CD4-positive, alpha-beta memory T cell (primary cell): ENCODE measurements at places on chromosomes 4 and X.

DNA sequence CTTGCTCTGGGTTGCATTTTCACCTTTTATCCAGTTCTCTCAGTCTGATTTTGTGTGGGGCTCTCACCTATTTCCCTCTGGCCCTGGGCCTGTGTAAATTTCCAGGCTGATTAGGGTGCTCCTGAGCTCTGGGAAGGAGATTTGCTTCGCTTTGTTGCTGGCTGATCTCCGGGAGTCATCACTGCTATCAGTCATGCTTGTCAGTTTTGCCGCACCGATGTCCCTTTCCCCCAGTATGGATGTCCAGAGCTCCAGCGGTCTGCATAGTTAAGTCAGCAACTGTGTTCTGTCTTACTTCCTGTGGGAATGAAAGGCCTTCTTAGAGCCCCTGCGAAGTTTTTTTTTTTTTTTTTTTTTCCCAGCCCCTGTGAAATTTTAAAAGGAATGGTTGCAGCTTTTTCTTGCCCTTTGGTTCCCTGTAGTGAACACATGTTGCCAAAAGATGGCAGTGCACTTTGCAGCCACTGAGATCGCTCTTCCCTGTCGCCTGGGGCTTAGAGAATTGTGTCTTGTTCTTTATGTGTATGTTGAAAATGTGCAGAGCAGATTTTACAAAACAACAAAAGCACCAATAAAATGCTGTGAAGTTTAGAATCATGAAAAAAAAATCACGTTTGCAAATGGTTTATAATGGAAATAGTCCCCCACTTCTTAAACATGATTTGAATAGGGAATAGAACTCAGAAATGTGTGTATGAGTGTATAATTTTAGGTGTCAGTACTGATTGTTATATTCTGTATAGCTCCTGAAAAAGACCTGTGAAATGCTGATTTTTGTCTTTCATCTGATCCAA is 109.1 kb upstream of the SLC4A4 start:
- no peak for DNase-seq

DNA sequence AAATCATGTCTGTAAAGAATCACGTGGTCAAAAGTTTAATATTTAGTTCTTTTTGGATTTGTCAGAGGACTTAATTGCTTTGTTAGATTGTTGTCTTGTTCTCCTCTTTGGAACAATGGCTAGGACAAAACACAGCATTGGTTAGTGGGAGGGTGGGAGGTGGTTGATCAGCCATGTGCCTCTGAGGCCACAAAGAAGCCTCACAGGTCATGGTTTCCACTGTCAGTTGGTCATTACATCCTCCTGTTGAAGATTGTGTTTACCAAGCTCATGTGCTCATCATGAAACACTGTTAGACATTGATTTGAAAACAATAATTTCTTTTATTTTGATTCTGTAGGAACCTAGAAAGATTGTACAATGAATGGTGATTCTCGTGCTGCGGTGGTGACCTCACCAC is 31.9 kb downstream of the ADD1 start:
- DNase-seq = no peak

- DNase-seq = no peak
Observed at GRCh38 chr4:175762582-175762981, 49.5 kb downstream of the GPM6A start.

DNA sequence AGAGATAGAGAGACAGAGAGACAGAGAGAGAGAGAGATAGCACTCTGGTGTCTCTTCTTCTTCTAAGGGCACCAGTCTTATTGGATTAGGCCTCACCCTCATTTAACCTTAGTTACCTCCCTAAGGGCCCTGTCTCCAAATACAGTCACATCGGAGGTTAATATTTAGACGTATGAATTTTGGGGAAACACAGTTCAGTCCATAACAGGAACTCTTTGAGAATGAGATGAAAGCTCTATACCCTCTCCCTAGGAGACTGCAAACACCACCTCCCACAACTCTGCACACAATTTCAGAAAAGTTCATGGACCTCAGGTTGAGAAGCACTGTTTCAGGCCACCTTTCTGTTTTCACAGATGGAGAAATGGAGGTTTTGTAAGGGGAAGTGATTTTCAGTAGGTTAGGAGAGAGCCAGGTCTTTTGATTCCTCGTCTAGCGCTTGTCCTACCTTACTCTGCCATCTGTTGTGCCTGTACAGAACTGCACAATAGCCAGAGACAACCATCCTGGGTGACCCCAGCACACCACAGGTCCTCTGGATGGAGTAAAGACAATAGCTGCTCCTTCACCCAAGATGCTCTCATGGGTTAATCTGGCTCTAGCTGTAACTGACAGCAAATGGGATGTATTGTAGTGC is 16.9 kb upstream of the LOC101059915 start:
- peak; percentile 42 for DNase-seq

DNA sequence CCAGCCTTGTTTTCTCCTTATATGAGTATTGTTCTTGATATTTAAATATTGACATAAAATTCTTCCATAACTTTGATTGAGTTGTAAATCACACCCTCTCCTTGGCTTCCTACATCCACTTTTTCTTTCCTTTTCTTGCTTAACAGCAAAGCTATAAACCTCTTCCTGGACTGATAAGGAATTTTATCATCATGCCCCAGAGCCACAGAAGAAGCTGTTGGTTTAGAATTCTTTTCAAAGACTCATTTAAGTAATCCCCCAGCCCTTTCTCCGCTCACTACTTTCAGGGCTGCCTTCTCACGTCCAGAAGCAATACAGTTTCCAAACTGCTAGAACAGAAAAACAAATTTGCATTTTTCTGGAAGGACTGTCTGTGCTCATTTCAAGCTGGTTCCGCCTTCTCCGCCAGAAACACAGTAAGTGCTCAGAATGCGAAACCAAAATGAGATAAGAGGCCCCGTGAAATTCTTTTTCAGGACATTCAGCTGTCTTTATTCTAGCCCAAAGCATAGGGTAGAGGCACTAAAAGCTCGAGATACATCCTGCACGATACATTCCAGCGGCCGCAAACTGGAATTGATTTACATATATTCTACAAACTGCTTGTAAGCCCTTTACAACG is 849 bp downstream of the MID1 start:
- no peak for DNase-seq

DNA sequence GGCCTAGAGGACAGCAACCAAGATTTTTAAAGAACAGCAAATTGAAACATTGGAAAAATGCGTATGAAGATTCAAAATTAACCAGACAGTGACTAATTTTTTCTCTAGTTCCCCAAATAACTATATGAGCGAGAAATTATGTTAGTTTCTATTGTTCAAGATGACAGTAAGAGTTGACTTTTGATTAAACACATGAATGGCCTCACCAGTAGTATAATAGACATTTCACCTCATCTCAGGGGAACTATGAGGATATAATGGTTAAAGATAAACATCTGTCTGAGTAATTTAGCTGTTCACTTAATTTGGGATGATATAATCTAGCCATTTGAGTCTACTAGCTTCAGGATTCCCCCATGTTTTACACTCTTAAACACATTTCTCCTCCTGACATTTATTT is 380.9 kb upstream of the NWD2 start:
- no peak for DNase-seq

DNA sequence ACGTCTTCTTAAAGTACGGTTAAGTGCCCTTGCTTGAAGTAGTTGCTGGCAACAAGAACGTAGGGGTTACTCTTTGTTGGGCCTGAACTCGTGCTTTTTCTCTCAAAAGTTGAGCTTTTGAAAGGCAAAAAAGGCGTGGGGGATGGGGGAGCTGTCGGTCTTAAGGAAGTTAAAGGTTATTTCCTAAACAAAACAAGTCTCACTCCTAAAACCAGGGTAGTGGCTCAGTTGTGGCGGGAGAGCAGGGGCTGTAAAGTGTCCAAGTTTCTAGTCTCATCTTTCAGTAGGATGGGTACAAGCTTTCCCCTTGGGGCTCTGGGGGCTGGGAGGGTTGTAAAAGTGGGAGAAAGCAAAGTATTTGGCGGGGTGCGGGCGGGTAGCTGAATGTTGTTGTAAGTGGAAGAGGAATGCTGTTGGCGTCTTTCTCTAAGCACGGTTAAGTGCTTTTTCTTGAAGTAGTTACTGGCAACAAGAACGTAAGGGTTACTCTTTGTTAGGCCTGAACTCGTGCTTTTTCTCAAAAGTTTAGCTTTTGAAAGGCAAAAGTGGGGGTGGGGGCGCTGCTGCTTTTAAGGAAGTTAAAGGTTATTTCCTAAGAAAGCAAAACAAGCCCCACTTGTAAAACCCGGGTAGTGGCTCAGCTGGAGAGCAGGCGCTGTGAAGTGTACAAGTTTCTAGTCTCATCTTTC is 904 bp upstream of the WDR1 start:
- peak; percentile 31 for DNase-seq

GRCh38 chrX:134365904-134366303 is 94.1 kb upstream of the HPRT1 start:
- no peak for DNase-seq

GRCh38 chr4:177322881-177323280 is 13.2 kb downstream of the NEIL3 start:
- no peak for DNase-seq

GRCh38 chr4:173325007-173325736 is 9.0 kb downstream of the HMGB2 start:
- no peak for DNase-seq

DNA sequence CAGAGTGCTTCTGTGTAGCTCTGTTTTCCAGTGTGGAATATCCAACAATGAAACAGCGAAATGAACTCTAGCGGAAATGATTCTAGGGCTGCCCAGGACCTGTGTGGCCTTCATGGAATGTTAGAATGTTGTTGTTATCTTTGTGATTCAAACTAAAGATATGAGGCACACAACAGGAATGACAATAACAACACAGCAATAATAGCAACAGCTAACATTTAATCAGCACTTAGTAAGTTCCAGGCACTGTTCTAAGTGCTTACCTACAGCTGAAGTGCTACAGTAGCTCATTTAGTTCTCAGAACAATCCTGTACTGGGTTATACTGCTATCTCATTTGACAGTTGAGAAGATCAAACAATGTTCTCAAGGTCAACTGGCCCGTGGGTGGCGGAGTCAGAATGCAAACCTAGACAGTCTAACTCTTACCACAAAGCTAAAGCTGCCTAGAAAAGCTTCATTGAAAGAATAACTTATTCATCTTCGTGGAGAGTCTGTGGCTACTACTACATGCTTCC is 63.7 kb downstream of the MAML3 start:
- no peak for DNase-seq

GRCh38 chr4:3484057-3484973 is 21.2 kb downstream of the DOK7 start:
- DNase-seq = no peak

DNA sequence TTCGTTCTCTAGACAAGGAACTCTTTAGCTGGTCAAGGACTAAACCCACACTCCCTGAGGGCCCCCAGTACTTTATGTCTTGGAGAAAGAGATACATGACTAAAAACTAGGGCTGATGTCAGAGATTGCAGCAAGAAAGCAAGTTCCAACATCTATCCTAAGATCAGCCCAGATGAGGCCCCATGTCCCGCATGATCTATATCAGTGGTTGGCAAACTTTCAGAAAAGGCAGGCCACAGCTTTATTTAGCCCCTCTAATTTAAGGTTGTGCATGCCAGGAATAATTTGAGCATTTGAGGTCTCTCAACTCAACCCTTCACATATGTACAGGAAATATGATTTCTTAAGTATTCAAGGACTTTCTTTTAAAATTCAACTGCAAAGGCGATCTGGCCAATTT is 44.1 kb upstream of the FRMD7 start:
- no peak for DNase-seq

GRCh38 chrX:16278927-16279326 is 111.6 kb downstream of the MAGEB17 start:
- no peak for DNase-seq

- DNase-seq = no peak
Observed at GRCh38 chrX:103356130-103356798, at the start of gene TCEAL9. Gene TCEAL9, plus strand, starts transcription at chrX:103356506. Its CDS starts 1,179 bp downstream, at chrX:103357685.

DNA sequence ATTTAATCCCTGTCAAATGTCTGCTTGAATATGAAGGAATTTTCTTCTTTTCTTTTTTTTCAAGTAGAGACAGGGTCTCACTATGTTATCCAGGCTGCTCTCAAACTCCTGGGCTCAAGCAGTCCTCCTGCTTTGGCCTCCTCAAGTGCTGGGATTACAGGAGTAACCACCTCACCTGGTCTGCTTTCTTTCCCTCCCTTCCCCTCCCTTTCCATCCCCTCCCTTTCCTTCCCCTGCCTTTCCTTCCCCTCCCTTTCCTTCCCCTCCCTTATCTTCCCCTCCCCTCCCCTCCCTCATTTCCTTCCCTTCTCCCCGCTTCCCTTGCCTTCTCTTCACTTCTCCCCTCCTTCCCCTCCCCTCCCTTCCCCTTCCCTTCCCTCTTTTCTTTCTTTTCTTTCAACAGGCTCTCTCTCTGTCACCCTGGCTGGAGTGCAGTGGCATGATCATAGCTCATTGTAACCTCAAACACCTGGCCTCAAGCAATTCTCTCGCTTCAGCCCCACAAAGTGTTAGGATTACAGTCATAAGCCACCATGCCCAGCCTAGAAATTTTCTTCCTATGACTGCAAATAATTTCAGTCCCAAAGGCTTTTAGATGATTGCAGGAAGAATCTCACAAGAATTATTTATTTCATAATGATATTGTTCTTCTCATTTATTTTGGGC is 168.9 kb downstream of the AASDH start:
- no peak for DNase-seq

DNA sequence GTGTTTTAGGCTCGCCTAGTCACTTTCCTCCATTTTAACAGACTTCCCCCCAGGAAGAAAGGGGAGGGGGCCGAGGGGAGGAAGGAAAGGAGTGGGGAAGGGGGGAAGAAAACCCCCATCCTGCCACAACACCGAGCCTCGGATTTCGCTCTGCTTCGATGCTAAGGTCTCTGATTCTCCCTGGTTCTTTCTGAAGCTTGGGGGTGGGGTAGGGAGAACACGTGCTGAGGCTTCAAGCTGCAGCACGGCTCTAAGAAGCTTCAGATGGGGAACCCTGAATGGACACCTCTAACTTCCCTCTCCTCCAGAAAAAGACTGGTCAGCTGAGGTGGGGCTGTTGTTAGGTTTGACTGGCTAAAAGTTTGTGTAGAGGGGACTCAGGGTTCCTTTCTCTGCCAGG is 61.8 kb downstream of the RHOH start:
- DNase-seq = no peak

DNA sequence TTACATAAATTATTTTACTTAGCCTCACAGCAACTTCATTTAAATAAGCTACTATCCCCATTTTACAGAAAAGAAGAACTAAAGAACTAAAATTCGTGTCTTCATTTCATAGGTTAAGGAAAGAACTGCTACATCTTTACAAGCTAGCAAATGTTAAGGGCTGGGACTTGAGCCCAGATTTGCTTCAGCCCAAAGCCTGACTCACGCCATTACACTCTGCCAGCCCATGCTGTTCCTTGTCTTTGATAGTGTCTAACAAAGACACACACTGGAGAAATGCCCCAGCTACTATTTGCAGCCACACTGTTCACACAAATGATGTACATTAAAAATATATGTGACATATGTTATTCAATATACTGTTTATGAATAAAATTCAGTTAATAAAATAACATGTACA is 29.0 kb upstream of the ERVMER34-1 start:
- no peak for DNase-seq

- DNase-seq = no peak
Observed at GRCh38 chr4:112546476-112546875, 30.5 kb upstream of the NEUROG2 start.

GRCh38 chr4:168981460-168981859 is 28.6 kb downstream of the CBR4 start:
- no peak for DNase-seq
